ENCODE measurements at places on chromosomes 1 and 21.

DNA sequence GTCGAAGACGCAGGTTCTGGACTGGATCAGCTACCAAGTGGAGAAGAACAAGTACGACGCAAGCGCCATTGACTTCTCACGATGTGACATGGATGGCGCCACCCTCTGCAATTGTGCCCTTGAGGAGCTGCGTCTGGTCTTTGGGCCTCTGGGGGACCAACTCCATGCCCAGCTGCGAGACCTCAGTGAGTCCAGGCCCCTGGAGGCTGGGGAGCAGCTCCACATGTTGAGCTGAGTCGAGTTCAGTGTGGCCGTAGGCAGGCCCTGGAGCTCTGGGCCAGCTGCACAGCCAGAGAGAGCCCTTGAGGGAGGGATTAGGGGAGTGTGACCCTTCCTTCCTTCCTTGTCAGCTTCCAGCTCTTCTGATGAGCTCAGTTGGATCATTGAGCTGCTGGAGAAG, 1.6 kb downstream of the ELF3 start:
- peak; percentile 51 for DNase-seq

DNA sequence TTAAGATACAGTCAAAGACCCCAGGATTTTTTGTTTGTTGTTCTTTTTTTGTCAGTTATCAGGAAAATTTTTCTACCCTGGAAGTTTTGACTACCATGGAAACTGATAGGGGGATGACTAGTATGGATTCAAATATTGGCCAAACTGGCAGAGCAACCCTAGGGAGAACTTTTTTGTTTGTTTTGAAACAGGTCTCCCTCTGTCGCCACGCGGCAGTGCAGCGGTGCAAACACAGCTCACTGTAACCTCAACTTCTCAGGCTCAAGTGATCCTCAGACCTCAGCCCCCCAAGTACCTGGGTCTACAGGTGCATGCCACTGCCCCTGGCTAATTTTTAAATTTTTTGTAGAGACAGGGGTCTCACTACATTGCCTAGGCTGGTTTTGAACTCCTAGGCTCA, 46.6 kb downstream of the TOR3A start:
- DNase-seq: no peak

DNA sequence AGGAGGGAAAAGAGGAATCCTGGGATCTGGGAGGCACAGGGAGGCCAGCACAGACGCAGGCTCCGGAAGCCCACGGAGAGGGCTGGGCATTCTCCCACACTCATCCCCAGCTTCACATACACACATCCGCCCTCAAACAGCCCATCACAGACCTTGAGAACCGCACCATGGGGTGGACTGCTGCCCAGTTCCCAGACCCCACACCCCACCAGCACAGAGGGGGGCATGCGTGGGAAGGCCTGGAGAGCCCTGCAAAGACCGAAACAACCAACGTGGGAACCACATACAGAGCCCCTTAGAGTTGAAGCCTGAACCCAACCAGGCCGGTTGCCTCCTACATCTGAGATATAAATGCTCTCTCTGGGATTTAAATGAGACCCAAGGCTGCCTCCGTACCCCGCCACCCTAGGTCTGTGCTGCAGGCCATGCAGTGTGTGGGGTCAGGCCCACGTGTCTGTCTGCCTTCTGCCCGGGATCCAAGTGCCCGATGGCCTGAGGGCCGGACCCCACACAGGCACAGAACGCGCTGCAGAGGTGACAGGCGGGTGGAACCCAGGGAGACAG, 126.2 kb upstream of the COL6A1 start:
- DNase-seq: no peak

GRCh38 chr1:203823306-203823705, 27.9 kb downstream of the ZBED6 start:
- DNase-seq: no peak

- no peak for DNase-seq
These were observed 71.0 kb downstream of the UBR4 start for GRCh38 chr1:19138958-19139581.

DNA sequence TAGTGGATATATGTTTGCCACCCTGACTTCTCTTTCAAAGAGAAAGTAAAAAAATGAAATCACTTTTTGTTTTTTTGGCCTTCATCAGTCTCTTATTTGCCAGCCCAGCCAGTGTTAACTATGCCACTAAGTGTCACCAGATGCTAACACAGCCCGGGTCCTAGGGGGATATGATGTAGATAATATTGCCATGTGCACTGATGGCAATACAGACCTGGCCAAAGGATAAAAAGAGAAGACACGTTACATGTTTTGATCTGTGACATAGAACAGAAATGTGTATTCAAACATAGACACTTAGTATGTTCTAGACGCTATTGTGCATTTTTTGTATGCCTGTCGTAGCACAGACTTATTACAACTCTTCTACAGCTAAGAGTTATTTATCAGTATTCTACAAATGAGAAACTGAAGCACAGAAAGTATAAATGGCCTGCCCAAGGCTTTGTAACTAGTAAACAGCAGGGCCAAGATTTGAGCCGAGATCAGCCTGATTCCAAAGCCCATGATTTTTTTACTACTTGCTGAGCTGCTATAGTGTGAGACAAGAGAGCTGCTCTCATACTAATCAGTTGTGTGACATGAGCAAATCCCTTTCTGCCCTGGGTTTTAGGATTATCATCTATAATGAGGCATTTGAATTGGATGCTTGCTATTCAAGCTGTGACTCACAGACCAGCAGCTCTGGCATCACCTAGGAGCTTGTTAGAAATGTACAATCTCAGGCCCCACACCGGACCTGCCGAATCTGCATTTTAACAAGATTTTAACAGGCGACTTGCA, 6.3 kb downstream of the LRRC53 start:
- no peak for DNase-seq

DNA sequence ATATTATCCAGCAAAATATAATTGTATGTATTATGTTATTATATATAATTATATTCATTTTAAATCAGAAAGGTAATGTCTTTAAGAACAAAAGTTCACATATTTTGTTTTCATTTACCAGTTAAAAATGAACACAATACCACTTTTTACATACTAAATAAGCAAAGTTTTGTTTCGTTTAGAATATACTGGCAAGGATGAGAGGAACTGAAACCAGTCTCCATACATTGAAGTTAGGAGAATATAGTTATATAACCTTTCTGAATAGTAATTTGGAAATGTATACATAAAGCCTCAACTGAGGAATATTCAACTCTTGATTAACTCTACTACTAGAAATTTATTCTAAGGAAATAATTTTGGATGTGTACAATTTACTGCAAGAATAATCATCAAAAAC, 110.5 kb downstream of the ZNF644 start:
- DNase-seq: no peak

- DNase-seq: no peak
These were observed 8.6 kb downstream of the RAP1A start for GRCh38 chr1:111628153-111628552.

DNA sequence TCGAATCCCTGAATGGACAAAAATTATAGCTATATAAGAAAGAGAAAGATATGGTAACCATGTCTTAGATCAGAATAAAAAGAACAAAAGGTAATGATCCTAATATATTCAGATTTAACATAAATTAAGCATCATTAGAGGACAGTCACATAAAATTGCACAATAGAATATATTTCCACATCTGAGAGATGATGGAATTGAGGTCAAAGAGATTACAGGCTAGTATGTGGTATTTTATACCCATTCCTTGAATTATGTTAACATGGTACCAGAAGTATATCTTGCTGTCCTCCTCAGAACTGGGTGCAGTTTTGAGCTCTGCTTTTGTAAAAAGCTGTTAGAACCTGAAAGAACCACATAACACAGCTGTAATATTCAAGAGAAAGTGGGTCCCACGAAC, 245.6 kb upstream of the HOOK1 start:
- DNase-seq: no peak

DNA sequence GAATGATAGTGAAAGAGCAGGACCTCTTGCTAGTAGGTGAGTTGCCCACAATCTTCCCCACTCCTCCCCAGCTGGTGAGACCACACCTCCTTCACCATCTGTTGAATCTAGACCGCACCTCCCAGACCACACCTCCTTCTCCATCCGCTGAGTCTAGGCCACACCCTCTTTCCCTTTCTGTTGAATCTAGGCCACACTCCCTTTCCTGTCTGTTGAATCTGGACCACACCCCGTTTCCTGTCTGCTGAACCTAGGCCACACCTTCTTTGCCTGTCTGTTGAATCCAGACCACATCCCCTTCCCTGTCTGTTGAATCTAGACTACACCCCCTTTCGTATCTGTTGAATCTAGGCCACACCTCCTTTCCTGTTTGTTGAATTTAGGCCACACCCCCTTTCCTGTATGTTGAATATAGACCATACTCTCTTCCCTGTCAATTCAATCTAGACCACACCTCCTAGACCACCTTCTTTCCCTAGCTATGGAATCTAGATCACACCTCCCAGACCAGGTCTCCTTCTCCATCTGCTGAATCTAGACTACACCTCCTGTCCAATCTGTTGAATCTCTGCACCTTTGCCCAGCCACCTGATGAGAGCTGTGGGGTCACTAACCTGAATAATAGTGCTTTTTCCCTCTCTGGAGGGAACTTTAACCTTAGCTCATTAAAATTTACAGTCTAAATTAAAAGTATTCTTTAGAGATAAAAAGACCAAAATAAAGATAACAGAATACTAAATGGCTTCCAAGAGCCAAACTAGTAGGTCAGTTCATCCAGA, 116.3 kb downstream of the DAB1 start:
- DNase-seq: peak; percentile 68

Measured in large intestine (tissue), 12 donors.